ENCODE measurements at places on chromosomes 12 and 14. TPM values are rescaled to one million over a fixed set of nuclear protein-coding genes. Genes with fewer than 3 reads are reported as not detected.

DNA sequence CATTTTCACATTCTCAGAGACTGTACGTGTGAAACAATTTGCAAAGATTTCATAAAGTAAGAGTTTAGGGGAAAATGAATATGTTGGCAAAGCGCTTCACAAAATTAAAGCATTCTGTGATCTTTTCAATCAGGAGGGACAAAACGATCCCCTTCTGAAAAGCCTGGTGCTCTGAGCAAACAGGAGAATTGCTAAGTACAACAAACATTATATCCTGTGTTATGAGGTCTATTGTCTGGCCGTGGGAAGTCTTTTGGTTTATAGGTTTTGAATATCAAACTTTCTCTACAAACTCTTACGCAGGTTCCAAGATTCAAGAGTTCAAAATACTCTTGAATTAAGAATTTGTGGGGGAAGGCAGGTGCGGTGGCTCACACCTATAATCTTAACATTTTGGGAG lies 7.2 kb upstream of the FOXN3 start:
- H3K27ac ChIP-seq = peak overlapping the region; percentile 44
- no peaks in the 10 kb centered on the region for H3K27me3 ChIP-seq
- H3K4me1 ChIP-seq = peaks cover 31% of the 10 kb centered on the region
- no peak overlapping the region for H3K4me3 ChIP-seq
- H3K36me3 ChIP-seq = no peaks in the 10 kb centered on the region

Gene CLEC6A
- not detected for total RNA-seq

DNA sequence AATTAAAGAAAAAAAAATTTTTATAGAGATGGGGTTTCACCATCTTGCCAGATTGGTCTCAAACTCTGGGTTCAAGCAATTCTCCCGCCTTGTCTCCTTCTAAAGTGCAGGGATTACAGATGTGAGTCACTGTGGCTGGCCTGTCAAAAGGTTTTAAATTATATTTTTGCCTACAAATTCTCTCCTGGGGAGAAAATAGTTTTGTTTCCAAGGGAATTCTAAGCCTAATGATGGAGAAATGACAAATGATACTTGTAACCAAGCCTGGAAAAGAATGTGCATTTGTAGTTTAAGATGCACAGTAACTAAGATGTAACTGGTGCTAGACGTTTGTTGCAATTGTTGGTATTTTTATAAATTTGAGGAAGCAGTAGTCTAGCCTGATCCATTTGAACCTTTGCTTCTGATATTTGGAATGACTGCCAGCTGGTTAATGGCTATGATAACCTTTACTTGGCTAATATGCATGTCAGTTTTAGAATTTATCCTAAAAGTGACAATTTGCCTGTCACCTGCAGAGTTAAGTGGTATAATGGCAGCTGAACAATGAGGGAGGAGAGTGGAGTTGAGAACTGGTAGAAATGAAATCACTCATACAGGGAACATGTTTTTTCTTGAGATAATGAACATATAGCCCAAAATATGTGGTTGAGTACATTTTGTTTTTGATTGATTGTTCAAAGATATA lies 148.0 kb downstream of the FUT8 start:
- peaks cover 4% of the 10 kb centered on the region for H3K36me3 ChIP-seq
- H3K4me1 ChIP-seq = no peaks in the 10 kb centered on the region
- DNase-seq = no peak
- no peak overlapping the region for H3K4me3 ChIP-seq
- H3K27ac ChIP-seq = no peak overlapping the region

GRCh38 chr12:70194076-70194475 lies 49.2 kb upstream of the CNOT2 start:
- H3K27me3 ChIP-seq = no peaks in the 10 kb centered on the region
- H3K36me3 ChIP-seq = no peaks in the 10 kb centered on the region
- no peak for DNase-seq
- no peak overlapping the region for H3K27ac ChIP-seq
- no peak overlapping the region for H3K4me3 ChIP-seq

Gene ADGRD1
- 102 TPM for total RNA-seq

DNA sequence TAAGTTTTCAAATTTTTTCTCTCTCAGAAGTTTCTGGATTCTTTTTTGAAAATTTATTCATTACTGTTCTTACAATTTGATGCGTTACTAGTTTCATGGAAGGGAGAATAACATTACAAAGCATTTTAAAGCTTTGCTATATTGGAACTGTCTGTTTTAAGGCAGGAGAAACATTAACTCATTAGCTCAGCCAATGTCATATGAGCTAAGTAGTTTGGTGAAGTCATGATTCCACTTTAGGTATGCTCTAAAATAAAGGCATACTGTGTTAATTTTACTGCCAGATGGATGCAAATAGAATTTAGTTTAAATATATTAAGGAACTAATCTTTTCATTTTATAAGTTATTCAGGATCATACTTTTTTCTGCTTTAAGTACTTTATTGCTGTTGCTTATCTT lies 46.0 kb downstream of the ARID2 start:
- no peak overlapping the region for H3K27ac ChIP-seq
- no peak for DNase-seq
- H3K4me3 ChIP-seq = no peak overlapping the region
- H3K36me3 ChIP-seq = no peaks in the 10 kb centered on the region

DNA sequence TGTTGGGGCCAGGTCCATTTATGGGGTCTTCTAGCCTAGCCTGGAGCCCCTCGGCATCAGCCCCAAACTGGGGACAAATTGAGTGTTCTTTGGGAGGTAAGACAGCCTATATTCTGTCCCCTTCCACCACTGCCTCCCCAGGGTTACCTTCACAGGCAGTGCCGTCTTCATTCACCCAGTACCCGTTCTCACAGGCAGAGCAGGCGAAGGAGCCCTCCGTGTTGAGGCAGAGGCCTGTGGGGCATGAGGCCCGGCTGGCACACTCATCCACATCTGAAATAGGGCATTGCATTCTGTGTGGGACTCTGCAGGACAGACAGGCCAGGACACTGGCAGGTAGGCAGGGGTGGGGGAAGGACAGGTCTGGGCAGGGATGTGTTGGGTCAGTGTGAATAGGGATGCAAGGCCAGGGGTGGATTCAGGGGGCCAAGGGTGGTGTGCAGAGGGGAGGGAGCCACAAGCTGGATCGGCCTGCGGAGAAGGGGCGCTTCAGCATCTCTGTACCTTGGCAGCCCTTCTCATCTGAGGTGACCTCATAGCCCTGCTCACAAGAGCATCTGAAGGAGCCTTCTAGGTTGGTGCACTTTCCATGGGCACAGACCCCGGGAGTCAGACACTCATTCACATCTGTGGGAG lies 16.1 kb downstream of the ISCA2 start:
- no peak overlapping the region for H3K27ac ChIP-seq
- no peak overlapping the region for H3K4me3 ChIP-seq
- no peaks in the 10 kb centered on the region for H3K27me3 ChIP-seq
- peaks cover 11% of the 10 kb centered on the region for H3K4me1 ChIP-seq
- DNase-seq = no peak

DNA sequence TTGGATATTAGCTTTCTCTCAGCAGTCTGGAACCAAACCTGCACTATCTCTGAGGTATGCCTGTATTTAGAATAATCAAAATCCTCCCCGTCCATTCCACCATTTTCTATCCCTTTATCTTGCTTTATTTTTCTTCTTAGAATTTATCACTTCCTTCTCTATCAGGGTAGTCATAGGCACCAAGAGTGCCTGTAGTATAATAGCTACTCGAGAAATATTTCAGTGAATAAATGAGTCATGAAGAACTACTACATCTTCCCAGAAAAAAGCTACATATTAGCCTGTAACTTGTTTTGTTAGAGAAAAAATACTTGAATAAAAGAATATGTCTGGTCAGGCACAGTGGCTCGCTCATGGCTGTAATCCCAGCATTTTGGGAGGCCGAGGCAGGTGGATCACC lies 4.3 kb downstream of the SLC2A14 start:
- H3K27me3 ChIP-seq = peaks cover 13% of the 10 kb centered on the region
- H3K4me1 ChIP-seq = no peaks in the 10 kb centered on the region
- H3K36me3 ChIP-seq = no peaks in the 10 kb centered on the region
- H3K27ac ChIP-seq = no peak overlapping the region

Gene HSPA2
- 6.3 TPM for total RNA-seq

Gene JAG2
- total RNA-seq = 30.4 TPM

GRCh38 chr14:23518709-23519108 lies 32.9 kb downstream of the ZFHX2 start:
- DNase-seq = no peak
- no peak overlapping the region for H3K4me3 ChIP-seq
- no peak overlapping the region for H3K27ac ChIP-seq
- no peaks in the 10 kb centered on the region for H3K27me3 ChIP-seq

GRCh38 chr12:124543052-124543589 lies 24.3 kb downstream of the NCOR2 start:
- no peaks in the 10 kb centered on the region for H3K36me3 ChIP-seq
- H3K4me3 ChIP-seq = no peak overlapping the region
- H3K27ac ChIP-seq = peak overlapping the region; percentile 19
- H3K4me1 ChIP-seq = peaks cover 67% of the 10 kb centered on the region
- H3K27me3 ChIP-seq = no peaks in the 10 kb centered on the region

GRCh38 chr12:3881281-3881950 lies 8.2 kb upstream of the PARP11 start:
- H3K36me3 ChIP-seq = no peaks in the 10 kb centered on the region
- no peak overlapping the region for H3K27ac ChIP-seq
- no peak overlapping the region for H3K4me3 ChIP-seq

Gene SLC39A2
- total RNA-seq = not detected

DNA sequence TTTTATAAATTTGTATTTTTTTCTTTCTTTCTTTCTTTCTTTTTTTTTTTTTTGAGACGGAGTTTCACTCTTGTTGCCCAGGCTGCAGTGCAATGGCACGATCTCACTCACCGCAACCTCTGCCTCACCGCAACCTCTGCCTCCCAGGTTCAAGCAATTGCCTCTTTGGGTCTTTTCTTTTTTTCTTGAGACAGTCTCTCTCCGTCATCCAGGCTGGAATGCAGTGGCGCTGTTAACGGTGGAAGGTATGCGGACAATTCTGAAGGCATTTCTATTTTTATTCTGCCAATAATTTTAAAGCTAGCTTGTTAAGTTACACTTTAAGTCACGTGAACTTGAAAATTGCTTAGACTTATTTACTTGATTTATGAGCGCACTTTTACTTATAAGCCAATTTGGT lies 8.8 kb upstream of the PHC1 start:
- H3K4me1 ChIP-seq = no peaks in the 10 kb centered on the region
- H3K36me3 ChIP-seq = no peaks in the 10 kb centered on the region
- H3K27ac ChIP-seq = no peak overlapping the region
- no peaks in the 10 kb centered on the region for H3K27me3 ChIP-seq
- no peak overlapping the region for H3K4me3 ChIP-seq

DNA sequence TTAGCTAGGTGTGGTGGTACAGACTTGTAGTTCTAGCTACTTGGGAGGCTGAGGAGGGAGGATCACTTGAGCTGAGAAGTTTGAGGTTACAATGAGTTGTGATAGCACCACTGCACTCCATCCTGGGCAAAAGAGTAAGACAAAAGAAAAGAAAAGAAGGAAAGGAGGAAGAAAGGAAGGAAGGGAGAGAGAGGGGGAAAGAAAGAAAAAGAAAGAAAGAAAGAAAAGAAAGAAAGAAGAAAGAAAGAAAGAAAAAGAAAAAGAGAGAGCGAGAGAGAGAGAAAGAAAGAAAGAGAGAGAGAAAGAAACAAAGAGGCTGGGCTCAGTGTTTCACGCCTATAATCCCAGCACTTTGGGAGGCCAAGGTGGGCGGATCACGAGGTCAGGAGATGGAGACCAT lies 10.3 kb upstream of the GNPTAB start:
- no peaks in the 10 kb centered on the region for H3K36me3 ChIP-seq
- no peaks in the 10 kb centered on the region for H3K4me1 ChIP-seq
- no peaks in the 10 kb centered on the region for H3K27me3 ChIP-seq

DNA sequence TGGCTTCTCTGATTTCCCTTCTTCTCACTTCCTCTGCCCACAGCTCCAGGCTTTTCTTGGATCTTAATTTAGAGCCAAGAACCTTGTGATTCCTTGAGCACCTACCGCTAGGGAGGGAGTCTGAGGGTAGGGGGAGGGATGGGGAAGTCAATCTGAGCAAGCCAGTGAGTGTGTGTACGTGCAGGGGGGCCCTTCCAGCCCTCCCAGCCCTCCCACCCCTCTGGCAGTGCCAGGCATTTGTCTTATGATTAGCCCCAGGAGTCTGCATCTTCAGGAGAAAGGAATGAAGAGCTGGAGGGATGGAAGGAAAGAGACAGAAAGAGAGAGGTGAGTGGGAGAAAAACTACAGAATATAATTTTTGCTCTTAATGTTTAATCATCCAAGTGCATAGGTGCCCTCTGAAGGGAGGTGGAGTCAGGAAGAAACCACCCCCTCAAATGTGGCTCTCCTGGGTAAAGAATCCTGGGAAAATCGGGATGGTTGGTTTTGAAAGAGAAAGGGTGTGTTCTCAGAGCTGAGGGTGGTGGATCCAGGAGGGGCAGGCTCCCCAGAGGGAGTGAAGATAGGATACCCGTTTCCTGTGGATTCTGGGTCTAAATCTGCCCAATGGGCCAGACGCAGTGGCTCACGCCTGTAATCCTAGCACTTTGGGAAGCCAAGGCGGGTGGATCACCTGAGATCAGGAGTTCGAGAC lies 2.1 kb downstream of the PIANP start:
- peaks cover 19% of the 10 kb centered on the region for H3K4me1 ChIP-seq
- no peaks in the 10 kb centered on the region for H3K36me3 ChIP-seq
- no peak overlapping the region for H3K4me3 ChIP-seq
- no peak for DNase-seq
- H3K27me3 ChIP-seq = peaks cover 31% of the 10 kb centered on the region
- H3K27ac ChIP-seq = no peak overlapping the region

GRCh38 chr12:13377698-13378097 lies 181.2 kb downstream of the EMP1 start:
- no peak overlapping the region for H3K4me3 ChIP-seq
- no peaks in the 10 kb centered on the region for H3K27me3 ChIP-seq
- H3K4me1 ChIP-seq = no peaks in the 10 kb centered on the region
- H3K36me3 ChIP-seq = no peaks in the 10 kb centered on the region
- no peak for DNase-seq

DNA sequence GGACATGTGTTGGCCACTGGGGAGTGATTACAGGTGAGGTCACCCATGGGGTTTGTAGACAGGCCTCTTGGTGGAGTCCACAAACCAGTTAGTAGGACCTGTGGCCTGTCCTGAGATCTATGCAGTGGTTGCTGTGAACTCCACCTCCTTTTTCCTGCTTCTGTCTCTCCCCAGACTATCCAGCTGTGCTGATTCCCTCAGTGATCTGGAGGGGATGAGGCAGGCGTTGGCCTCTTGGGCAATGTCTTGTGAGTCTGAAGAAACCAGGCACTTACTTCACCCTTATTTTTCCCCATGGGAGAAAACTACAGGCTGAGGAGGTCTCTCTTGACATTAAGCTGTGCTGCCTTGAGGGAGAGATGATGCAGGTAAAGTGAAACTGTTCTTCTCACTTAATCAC lies 257.2 kb upstream of the PRICKLE1 start:
- H3K4me1 ChIP-seq = no peaks in the 10 kb centered on the region
- no peaks in the 10 kb centered on the region for H3K27me3 ChIP-seq
- no peak overlapping the region for H3K27ac ChIP-seq
- no peak overlapping the region for H3K4me3 ChIP-seq

- no peaks in the 10 kb centered on the region for H3K27me3 ChIP-seq
- DNase-seq = no peak
- H3K36me3 ChIP-seq = no peaks in the 10 kb centered on the region
Observed at GRCh38 chr12:27366621-27367020, 34.0 kb downstream of the BMAL2 start.

Gene CFAP251
- total RNA-seq = 10.4 TPM

Data from upper lobe of left lung (tissue), 6 donors.